ENCODE measurements at places on chromosomes 16 and 17.

DNA sequence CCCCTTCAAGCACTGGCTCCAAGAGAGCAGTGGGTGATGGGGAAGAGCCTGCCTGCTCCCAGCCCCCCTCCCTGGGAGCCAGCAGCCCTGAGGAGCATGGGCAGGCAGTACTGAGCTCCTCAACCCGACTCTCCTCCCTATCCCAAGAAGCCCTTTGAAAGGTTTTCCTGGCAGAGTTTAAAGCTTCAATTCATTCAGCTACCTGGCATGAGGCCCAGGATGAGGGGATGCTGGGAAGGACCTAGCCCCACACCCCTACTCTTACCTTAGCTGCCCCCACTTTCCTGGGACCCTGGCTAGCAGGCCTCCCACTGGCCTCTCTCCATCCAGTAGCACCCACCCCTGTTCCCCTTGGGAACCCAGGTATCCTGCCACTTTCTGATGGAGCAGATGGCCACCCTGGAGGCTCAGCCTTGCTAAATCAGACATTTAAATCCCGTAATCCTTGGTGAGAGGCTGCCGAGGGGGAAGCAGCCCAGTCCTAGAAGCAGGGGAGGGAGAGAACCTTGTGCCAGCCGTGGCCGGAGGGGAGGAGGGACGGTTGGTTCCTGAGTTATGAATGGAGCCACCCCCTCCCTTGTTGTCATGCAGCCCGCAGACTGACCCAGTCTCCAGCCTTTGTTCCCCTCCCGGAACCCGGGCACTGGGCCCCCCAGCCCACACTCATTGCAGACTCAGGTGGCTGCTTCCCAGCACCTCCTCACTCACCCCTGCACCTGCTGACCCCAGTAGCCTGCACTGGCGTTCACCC is 17.1 kb downstream of the ATP1B2 start:
- DNase-seq: no peak

DNA sequence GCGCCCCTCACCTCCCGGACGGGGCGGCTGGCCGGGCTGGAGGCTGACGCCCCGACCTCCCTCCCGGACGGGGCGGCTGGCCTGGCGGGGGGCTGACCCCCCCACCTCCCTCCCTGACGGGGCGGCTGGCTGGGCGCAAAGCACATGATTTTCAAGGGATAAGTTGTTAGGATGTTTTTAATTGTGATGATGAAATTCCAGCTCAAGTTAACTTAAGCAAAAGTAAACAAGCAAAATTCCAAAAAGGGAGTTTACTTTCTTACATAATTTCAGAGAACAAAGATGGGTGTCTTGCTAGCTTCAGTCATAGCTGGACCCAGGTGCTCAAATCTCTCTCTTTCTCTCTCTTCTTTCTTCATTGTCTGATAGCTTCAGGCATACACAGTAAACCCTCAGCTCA is 33.6 kb upstream of the MED9 start:
- DNase-seq: no peak

GRCh38 chr17:77146246-77146632 is 5.5 kb downstream of the SEC14L1 start:
- DNase-seq: peak; percentile 13

- no peak for DNase-seq
Measured at GRCh38 chr17:78237401-78238012, 6.1 kb downstream of the TMEM235 start.

DNA sequence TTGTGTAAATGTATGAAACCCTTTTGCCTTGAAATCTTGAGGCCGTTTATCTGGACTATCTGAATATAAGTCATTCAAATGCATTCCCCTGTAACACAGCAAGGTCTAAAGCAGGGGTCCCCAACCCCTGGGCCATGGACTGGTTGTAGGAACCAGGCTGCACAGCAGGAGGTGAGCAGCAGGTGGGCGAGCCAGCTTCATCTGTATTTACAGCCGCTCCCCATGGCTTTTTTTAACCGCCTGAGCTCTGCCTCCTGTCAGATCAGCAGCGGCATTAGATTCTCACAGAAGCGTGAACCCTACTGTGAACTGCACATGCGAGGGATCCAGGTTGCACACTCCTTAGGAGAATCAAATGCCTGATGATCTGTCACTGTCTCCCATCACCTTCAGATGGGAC is 24.1 kb downstream of the DNAH3 start:
- no peak for DNase-seq

DNA sequence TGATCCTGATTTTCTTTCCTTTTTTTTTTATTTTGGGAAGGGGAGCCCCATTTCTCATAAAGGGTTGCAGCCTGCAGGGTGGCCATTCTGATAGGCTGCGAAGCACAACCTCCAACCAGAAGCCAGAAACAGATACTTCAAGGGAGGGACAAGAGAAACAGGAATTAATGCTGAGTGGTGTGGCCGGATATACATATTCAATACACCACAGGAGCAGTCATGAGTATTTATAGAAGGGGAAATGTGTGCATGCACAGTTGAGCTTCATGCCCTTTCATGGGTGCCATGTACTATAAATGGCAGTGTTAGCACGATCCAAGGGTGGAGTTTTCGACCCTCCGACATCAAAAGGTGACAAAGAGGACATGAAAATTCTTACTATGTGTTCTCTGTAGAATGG is 320.8 kb downstream of the CBLN1 start:
- no peak for DNase-seq
